ENCODE measurements at places on chromosomes 4 and X.

DNA sequence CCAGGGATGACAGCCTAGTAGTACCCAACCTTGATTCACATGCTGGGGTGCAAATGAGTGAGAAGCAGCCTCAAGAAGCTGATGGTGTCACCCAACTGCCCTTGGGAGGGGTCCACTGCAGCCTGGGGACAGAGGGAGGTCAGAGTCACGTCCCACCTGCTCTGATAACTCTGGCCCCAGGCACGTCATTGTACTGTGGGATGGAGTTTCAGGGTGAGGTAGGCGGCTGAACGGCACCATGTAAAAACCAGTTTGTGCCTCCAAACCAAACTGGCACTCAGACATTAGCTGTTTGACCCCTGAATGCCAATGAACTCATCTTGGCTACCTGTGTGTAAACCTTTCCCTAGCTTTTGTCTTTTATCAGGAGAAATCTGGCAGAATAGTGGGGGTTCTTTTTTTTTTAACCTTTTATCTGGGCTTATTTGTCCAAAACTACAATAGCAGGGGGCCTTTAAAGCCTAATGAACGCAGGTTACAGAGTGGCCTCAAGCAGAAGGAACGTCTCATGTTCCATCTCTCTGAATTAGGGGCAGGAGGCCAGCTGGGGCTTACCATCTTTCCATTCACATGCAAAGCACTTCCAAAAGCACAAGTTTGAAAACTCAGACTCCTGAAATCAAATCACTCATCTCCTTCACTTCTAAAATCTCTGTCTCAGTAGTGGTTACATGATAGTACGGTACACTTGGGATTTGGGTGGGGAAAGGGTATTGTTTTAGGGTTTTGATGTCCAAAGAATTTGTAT, 89.4 kb downstream of the IRF2 start:
- DNase-seq = no peak

DNA sequence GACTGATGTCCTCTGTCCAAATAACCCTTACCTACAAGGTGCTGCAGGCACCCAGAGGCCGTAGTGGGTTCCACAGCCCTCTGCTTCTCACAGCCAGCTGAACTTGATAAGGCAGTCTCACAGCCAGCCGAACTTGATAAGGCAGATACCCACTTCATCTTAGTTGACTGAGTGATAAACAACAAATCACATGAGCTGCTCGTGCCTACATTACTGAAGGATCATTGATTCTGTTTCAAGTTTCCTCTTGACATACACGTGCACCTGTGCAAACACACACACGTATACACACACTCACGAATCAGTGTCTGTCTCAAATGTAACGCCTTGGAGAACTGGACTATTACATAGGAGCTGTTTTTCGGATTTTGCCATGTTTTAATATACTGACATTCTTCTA, 276.3 kb downstream of the DCTD start:
- DNase-seq = no peak

- DNase-seq = no peak
Measured at GRCh38 chr4:149029056-149029651, 586.9 kb upstream of the NR3C2 start.

- DNase-seq = no peak
Measured at GRCh38 chr4:139267301-139267700, 12.7 kb downstream of the MGARP start.

DNA sequence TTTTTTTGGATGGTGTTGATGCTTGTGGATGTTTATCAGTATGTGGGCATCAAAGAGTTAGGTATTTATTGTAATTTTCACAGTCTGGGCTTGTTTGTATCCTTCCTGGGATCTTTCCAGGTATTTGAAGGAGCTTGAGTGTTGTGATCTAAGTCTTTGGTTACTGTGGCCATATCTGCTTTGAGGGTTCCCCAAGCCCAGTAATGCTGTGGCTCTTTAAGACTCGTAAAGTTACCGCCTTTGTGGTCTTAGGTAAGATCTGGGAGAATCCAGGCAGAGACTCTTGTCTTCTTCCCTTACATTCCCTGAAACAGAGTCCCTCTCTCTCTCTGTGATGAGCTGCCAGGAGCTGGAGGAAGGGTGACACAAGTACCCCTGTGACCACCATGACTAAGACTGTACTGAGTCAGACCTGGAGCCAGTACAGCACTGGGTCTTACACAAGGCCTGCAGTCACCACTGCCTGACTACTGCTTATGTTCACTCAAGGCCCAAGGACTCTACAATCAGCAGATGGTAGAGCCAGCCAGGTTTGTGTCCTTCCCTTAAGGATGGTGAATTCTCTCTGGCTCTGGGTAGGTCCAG, 62.2 kb downstream of the FMR1NB start:
- no peak for DNase-seq

All from cortex of kidney (tissue), 1 donor.